Progenitor cell of endocrine pancreas (in vitro differentiated cells): ENCODE measurements at places on chromosomes 11 and 22. TPM values are rescaled to one million over a fixed set of nuclear protein-coding genes. Genes with fewer than 3 reads are reported as not detected.

DNA sequence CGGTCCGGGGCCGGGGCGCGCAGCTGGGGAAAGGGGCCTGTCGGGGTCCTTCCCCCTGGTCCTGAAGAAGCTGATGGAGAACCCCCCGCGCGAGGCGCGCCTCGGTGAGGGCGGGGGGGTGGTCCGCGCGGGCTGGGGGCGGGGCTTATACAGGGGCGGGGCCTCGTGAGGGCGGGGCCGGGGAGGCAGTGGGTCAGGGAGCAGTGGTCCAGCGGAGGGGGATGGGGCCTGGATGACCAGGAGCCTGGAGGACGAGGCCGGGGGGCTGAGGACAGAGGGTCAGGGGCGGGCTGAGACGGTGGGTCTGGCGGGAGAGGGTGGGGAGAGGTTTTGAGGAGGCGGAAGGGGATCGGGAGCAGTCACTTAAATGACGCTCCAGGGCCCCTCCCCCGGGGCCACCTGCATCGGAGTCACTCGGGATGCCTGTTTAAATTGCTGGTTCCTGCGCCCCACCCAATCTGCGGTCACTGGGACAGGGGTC lies 396 bp downstream of the TEF start:
- peak; percentile 59 for DNase-seq

Gene C11orf42
- total RNA-seq = not detected in 2 replicates

DNA sequence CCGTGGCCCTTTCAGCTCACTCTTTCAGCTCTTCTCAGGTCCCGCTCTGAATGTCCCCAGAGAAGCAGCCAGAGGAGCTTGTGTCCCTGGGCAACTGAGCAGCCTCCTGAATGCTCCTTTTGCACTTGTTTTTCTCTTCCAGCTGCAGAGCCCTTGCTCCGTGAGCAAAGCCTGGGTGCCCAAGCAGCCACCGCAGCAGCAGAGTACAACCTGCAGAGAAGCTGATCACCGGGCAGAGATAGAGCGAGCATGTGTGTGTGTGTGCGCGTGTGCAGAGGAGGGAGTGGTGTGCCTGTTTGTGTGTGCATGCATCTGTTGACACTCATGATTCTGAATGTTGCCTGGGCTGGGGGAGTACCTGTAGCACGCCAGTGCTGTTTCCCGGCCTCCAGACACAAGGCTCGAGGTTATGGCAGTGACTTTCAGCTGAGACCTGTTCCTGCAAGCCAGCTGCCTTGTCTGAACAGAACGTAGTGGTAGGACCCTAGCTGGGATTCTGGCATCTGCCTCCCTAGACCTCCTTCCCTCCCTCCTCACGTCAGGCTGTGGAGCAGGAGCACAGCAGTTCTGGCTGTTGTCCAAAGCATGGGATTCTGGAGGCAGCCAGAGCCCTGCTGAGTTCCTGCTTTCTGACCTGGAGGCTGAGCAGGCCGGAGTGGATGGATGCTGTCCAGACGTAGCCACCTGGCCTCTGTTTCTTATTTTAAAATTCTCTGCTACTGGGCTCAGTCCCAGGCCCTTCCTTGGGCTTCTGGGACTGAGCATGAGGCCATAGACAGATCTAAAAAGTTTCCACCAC lies 4.5 kb upstream of the MAPK8IP1 start:
- DNase-seq = no peak

DNA sequence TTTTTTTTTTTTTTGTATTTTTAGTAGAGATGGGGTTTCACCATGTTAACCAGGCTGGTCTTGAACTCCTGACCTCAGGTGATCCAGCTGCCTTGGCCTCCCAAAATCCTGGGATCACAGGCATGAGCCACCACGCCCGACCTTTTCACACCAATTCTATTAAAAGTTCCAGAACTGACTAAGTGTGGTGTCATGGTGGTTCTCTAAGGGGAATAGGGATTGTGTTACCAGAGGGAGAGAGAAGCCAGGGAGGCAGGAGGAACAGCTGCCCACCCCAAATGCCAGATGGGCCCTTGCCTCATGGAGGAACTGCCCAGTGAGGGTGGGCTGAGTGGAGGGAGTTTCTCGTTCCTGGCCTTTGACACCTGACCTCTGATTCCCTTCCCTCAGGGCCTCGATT lies 5.9 kb downstream of the RPS6KA4 start:
- no peak for DNase-seq

- DNase-seq = no peak
Measured at GRCh38 chr11:66032957-66033735, 6.9 kb upstream of the CATSPER1 start.

DNA sequence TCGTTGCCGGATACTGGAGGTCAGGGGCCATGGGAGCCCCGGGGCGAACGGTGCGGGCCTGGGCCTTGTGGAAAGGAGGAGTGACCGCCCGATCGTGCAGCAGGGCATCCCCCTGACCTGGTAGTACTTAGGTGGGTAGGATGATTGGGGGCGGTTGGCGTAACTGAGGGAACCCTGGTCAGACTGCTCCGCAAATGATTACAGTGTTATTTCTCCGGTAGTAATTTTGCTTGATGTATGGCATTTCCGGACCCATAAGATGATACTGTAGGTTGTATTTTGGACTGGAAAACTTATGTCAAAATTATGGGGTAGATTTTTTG lies 762 bp downstream of the MTMR3 start:
- no peak for DNase-seq

DNA sequence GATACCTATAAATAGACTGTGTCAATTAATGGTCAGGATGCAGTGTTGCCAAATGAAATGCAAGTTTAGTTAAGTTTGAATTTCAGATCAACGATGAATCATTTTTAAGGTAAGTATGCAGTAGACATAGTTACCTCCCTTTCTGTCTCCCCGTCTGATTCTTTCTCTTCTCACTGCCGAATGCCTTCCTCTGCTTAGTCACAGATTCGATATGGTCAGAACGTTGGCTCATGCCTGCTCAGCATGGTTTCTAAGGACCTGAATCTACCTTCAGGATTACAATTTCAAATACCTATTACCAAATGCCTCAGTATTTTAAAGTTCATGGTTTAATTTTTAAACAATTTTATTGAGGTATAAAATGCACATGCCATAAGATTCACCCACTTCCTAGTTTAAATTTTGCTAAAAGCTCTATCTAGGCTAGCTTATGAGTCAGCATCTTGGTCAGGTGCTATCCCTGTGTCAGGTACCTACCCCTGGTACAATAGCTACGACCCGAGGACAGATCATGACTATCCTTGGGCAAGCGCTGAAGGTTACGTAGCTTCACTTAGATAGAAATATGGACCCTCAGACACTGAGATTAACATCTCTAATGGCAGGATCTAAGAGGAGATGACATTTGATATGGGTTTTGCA lies 78.2 kb upstream of the SPON1 start:
- no peak for DNase-seq

GRCh38 chr11:66845876-66846212 lies 2.6 kb downstream of the RCE1 start:
- DNase-seq = no peak

Gene DAGLA
- total RNA-seq = 8.7 and 9.3 TPM in 2 replicates

GRCh38 chr11:65646958-65647701 lies 9.2 kb downstream of the SIPA1 start:
- no peak for DNase-seq
